Right forelimb (tissue), 1 donor: ENCODE measurements at places on chromosomes 1 and 21.

DNA sequence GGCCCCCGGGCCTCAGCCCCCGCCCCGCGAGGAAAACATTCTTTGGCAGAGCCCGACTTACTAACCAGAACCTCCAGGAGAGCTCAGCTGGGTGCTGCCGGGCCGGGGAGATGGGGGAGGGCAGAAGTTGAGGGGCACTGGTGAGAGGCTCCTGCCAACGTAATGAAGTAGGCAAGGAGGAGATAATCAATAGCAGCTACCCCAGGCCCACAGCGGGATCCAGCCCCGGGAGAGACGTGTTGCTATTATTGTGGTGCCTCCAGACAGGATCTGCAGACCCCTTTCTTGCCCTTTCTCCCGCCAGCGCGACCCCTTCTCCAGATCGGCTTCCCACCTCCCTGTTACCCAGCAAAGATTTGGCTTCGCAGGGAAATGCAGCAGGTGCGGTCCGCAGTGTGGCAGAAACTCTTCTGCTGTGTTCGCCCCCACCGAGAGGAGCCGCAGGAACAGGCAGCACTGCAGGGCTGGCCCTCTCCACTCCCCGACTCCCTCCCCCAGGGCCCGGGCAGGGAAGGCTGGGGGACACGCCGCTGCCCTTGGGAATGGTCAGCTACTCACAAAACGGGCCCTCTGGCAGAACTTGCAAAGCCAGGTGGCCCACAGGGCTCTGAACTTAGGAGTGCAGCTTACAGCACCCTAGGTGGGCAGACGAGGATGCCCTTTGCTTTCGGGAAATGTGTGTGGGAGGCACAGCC lies 1.5 kb upstream of the KCNA2 start:
- no peak for DNase-seq

DNA sequence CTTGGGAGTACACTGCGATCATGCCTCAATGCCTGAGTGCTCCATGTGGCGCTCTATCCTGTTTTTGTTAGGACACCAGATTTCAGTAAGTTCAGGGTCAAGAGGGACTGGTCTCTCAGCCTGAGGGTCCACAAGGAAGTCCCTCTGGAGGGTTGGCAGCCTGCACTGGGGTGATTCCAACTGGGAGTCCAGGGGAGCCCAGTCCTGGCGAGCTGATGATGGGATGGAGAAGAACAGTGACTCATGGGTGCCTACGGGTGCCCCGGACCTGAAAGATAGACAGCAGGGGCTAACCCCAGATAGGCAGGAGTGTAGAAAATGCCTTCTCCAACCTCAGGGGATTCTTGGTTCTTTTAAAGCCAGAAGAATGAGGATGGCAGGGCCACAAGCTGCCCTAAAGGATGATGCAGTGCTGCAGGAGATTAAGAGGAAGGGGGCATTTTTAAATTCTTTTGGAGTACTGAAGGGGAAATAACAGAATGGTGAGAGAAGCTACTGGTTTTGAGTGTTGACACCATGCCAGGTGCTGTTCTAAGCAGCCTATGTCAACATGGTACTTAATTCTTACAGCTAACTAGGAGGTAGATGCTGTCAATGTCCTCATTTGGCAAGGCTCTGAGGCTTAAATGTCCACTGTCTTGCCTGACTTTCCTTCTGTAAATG lies 68.4 kb upstream of the TLR5 start:
- no peak for DNase-seq

DNA sequence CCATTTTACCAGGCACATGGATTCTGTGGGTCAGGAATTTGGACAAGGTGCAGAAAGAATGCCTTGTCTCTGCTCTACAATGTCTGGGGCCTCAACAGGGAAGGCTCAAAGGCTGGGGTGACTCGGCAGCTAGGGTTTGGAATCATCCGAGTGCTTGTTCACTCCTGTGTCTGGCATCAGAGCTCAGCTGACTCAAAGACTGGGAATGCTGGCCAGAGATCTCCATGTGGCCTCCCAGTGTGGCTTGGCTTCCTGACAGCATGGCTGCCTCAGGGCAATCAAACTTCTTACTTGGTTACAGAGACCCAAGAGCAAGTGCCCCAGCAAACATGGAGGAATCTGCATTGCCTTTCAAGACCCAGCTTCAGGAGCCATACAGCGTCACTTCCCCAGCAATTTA lies 110.5 kb downstream of the TOMM20 start:
- no peak for DNase-seq

DNA sequence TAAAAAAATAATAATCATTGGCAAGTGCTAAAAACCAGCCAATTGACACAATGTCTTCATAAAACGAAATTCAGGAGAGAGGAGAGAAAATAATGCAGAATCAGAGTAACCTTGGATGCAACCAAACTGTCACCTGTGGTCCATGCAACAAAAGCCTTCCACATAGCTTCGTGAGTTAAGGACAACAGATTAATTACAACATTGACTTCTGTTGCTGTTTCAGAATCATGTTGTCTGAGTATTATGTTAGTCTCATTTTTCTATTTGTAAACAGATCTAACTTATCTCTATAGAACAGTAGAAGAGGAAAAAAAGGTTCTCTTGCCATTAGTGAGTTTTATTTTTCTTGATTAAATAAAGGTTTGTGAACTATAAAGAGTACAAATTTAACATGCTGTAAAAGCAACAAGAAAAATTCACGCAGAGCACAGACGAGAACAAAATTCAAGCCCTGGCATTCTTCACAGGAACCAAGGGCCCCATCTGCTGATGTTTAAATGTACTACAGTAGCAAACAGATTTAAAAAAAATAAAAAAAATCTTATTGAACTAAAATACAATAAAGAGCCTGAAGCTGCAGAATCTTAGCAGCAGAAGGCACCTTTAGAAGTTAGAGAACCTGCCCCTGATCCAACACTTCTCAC lies 381.1 kb upstream of the PKN2 start:
- DNase-seq, result no peak

GRCh38 chr1:182485861-182486260 lies 35.9 kb downstream of the RGSL1 start:
- DNase-seq, result no peak

DNA sequence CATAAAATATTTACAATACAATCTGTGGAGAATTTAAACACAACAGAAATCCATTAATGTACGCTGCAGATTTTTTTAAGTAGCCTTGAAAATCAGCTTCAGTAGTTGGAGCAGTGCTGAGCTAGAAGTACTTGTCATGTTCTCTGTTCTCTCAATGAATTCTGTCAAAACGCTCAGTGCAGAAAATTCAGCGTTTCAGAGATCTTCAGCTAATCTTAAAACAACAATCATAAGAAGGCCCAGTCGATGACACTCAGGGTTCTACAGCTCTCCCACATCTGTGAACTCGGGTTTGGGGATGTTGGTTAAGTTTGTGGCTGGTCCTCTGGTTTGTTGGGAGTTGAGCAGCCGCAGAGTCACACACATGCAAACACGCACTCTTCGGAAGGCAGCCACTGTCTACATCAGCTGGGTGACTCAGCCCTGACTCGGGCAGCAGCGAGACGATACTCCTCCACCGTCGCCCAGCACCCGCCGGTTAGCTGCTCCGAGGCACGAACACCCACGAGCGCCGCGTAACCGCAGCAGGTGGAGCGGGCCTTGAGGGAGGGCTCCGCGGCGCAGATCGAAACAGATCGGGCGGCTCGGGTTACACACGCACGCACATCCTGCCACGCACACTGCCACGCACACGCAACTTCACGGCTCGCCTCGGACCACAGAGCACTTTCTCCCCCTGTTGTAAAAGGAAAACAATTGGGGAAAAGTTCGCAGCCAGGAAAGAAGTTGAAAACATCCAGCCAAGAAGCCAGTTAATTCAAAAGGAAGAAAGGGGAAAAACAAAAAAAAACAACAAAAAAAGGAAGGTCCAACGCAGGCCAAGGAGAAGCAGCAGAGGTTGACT lies 161.2 kb downstream of the RUNX1 start:
- peak; percentile 74 for DNase-seq

- DNase-seq, result peak; percentile 76
Observed at GRCh38 chr1:185404291-185404690, 87.2 kb upstream of the IVNS1ABP start.

DNA sequence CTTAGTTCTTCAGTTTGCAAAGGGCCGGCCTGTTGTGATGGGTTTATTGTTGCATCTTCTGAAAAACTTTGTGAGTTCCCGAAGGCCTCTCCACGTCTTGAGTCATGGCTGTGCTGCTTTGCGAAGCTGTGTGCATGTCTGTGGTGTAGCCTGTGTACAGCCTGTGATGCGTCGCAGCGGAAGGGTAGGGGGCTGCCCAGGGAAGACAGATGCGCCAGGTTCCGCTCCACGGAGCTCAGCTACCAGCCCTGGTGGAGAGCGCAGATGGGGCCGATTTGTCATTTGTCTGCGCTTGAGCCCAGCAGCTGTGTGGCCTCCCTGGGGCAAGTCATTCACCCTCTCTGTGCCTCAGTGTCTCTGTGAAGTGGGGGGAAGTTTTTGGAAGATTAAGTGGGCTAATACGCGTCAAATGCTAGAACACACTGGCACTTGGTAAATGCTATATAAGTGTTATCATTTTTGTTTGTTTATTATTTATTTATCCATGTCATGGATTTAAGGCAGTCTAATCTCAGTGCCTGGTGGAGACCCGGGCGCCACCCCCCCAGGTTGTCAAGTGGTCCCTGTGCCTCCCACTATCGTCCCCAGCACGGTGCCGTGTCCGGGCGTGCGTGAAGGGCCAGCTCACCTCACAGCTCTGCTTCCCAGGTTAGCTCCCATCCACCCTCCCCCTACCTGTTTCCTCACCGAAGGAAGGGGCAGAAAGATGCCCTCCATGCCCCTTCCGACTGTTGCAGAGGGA lies 8.4 kb downstream of the PDE9A start:
- no peak for DNase-seq

DNA sequence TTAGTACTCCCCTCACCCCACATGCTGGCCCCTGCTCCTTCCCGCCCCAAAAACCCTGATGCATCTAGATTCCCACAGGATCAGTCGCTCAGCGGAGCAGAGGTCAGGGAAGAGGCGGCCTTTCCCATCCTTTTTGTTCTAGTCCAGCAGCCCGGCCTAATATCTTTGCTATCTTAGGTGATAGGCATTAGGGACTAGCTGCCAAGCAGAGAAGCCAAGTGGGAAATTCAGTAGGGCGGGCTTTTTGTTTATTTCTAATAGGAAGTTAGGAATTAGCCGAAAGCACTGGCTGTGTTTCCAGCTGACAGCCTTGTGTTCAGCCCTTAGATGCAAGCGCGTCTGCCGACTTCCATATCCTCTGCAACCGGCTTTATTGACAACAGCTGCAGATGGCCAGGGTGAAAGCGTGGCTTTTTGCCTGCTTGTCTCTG lies 59.0 kb upstream of the BCAR3 start:
- DNase-seq, result no peak

GRCh38 chr1:94863919-94864318 lies 43.8 kb downstream of the SLC44A3 start:
- DNase-seq, result no peak

DNA sequence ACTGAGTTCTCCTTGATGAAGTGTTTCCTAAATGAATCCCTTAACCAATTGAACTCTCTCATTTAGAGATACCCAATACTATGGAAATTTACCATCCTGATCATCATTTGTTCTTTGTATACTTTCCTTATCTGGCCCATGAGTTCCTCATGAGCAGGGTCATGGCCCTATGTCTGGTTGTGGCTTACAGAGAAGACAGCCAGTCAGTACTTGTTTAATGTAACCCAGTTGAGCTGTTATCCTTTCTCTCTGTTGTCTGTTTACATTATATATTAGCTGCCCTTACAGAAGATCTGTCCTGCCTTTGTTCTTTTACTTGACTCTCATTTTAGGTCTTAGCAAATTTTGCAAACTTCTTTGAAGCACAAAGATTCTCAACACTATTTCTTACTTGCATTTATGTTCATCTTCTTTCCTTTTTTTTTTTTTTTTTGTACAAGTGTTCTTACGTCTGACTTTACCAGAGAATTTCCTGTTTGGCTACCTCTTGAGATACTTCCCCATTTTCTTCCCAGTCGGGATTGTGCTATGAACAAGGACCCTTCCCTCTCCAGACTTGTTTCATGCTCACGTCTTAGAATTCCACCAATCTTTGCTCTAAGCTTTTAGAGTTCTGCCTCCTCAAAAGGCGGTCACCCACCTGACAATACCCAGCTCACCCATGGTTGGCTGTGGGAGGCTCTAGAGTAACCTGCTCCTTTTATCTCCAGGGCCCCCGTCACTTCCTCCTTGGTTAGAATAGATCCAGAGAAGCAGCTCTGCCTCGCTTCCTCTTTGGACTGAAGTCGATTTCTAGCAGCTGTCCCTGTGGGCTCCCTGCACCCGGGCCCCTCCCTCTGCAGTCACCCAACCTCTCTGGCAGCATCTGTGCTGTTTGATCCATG lies 53.6 kb upstream of the RUNX1 start:
- no peak for DNase-seq

GRCh38 chr1:188778578-188778977 lies 1699.1 kb downstream of the BRINP3 start:
- DNase-seq, result no peak

DNA sequence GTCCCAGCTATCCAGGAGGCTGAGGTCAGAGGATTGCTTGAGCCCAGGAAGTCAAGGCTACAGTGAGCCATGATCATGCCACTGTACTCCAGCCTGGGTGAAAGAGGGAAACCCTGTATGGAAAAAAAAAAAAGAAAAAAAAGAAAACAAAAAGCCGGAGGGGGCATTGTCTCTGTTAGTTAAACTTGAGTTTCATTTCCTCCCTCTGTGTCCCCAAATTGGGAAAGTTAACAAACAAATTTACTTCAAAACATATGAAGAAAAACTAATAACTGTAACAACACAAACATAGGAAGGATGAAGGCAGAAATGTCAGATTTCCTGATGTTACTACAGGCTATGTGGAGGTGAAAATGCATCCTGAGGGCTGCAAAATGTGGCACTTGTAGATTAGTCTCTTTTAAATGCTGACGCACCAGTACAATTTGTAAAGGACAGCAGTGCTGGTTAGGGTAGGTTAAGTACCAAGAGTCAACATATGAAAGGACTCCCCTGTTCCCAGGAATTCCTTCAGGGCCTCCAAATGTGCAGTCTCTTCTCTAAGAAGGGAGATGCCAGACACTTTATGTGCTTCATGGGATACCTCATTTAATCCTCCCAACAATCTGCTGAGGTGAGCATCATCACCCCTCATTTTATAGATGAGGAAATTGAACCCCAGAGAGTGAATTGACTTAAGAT lies 52.9 kb downstream of the DEGS1 start:
- DNase-seq, result no peak

- peak; percentile 44 for DNase-seq
Observed at GRCh38 chr1:57966751-57967406, 543.0 kb upstream of the DAB1 start.

GRCh38 chr1:203097001-203097400 lies 11.2 kb upstream of the MYOG start:
- peak; percentile 22 for DNase-seq

- DNase-seq, result no peak
Observed at GRCh38 chr21:38820471-38821239, 14.9 kb downstream of the ETS2 start.

GRCh38 chr1:54931275-54931840 lies 44.4 kb upstream of the DHCR24 start:
- DNase-seq, result no peak
